ENCODE measurements at places on chromosomes 5 and 9.

- no peak for DNase-seq
Observed at GRCh38 chr9:119365291-119366027, 3.8 kb downstream of the BRINP1 start.

DNA sequence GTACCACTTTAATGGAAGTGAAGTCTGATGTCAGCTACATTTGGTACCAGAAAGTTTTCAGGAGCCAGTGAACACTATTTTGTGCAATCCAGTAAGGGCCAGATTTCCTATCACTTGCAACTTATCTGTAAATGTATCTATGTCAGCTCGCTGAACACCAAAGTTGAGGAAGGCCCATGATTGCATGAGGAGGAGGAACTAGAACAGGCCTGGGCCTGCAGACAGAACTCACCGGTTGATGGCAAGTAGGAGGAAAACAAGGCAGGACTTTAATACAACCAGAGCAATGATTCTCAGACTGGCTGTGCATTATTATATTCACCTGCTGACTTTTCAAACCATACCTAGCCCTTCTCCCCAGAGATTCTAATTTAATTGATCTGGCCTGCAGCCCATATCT, 540.2 kb downstream of the CETN3 start:
- DNase-seq = no peak

- no peak for DNase-seq
Observed at GRCh38 chr5:132300577-132301343, 6.6 kb downstream of the SLC22A4 start.

- DNase-seq = no peak
Observed at GRCh38 chr5:42636946-42637345, 119.7 kb upstream of the CCDC152 start.

DNA sequence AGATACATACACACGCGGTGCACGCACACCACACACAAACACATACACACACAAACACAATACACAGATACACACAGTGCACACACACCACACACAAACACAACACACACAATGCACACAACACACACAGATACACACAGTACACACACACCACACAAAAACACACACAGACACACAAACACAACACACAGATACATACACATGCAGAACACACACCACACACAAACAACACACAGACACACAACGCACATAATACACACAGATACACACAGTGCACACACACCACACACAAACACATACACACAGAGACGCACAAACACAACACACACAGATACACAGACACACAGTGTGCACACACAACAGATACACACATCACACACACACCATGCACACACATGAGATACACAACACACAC, 5.9 kb upstream of the CCDC187 start:
- no peak for DNase-seq

- no peak for DNase-seq
Observed at GRCh38 chr9:121499177-121499426, 542 bp downstream of the GGTA1 start.

- no peak for DNase-seq
Observed at GRCh38 chr9:81534138-81534875, 155.0 kb downstream of the TLE1 start.

DNA sequence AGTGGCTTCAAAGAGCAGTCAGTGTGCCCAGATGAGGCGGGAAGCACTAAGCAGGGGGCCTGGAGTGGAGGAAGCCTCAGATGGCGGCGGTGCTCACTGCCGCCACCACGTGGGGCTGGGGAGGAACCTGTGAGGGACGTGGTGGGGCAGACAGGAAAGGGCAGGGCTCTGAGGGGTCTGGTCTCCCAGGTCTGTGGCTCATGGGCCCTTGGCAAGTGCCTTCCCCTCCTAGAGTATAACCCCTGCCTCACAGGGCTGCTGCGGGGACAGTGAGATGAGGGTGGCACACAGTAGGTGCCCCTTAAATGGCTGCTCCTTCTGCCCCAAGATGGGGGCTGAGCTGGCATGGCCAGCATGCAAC, 26.6 kb downstream of the NR5A1 start:
- no peak for DNase-seq

DNA sequence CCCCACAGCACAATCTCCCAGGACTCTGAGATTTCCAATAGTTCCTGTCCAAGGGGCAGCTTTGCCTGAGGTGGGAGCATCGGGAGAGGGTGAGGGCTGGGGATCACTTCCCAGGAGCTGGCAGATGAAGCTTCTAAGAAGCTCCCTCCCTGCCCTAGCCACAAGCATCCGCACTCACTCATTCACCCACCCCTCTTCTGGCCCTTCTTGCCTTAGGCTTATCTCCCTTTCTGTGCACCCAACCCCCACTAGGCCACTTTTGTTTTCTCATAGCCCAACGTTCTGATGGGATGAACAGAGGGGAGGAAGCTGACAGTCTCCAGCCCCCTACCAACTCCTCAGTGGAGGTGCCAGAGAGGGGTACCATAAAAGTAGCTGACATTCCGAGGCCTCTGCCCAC, 3.7 kb upstream of the PCDH1 start:
- no peak for DNase-seq

- peak; percentile 2 for DNase-seq
Observed at GRCh38 chr9:38619556-38620447, 594 bp downstream of the ANKRD18A start.

DNA sequence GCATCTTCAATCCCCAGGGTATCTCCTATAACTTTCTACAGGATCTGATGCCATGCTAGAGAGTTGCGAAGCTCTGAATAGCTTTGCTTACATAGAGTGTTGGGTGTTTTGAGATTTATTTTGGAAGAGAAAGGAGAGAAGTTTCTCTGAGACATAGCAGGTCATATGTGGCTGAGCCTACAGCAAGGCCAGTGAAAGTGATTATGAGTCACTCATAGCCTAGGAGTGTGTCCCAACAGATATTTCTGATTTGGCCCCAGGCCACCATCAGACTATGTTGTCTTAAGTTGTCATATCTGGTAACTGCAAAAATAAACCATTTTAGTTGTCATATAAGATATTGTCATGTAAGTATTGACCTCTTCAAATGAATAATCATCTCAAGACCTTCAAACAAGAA, 132.0 kb upstream of the RAI14 start:
- DNase-seq = no peak
